HTR-8/SVneo (cell line): ENCODE measurements at places on chromosomes 3 and 15.
A peak's percentile ranks its signal among the peaks of the same experiment; 100 is the strongest.

DNA sequence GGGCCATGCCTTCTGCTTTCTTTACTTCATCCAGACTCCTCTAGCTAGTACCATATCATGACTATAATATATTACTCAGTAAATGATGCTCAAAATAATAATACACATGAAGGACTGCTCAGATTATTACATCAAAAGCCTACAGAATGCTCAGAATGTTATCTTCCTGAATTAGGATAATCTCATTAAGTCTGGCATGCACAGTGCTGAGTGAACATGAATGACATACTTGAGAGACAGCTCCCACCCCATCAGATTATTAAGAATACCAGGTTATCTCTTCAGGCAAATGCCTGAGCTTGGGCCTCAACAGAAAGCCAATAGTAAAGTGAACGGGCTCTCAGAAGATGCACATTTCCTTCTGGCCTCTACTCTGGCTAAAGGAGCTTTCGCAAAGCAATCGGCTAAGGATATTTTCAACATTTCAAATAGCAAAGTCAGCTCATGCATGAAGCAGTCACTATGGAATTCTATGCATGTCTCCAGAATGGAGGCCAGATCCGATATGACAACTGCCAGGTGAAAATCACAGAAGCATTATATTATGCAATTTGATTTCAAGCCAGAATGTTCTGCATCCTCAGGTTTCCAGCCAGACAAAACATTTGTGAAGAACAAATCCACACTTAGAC is 122.6 kb downstream of the KCNMB2 start:
- DNase-seq: no peak

GRCh38 chr15:73560501-73561117 is 72.6 kb downstream of the NPTN start:
- peak; percentile 15 for DNase-seq

DNA sequence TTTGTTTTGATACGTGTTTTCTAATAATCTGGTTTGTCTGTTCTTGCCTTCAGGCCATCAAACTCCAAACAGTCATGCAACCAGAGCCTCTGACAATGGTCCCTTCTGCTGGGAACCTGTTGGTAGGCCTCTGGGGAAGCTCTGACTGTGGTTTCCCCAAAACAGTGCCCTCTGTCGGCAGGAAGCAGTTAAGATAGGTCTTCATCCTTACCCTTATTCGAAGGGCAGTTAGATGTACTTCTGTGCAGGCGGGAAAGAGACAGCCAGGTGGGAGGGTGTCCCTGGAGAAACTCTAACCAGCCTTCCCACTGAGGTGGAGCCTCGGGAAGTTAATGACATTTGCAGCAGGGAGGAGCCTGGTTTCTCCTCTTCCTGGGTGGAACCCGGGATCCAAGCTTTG is 81.6 kb upstream of the CHMP2B start:
- DNase-seq: no peak

DNA sequence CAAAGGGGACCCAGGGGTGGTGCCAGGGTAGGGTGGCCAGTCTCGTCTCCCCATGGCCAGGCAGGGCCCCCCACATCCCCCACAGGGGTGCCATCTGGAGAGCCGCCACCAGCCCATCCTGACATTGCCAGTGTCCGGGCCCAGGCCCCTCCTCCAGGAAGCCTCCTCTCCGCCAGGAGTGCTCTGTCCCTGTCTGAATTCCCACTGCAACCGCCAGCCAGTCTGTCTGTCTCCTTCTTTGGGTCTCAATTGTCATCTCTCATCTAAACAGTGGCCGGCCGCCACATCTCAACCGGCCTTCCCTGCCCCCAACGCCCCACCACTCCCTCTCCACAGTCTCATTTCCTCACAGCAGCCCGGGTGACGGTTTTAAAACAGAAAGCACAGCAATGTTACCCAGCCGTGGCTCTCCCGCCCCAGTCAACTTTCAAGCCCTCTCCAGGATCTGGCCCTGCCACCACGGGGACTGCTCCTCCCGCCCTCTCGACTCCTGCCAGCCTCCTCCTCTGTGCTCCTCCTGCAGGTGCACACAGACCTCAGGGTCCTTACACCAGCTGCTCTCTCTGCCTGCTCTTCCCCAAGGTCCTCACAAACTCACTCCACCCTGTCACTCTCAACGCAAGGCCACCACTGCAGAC is 57.0 kb downstream of the IQSEC1 start:
- no peak for DNase-seq

GRCh38 chr3:110666495-110666894 is 405.1 kb upstream of the NECTIN3 start:
- no peak for DNase-seq

GRCh38 chr15:65371976-65372786 is 5.6 kb downstream of the IGDCC3 start:
- DNase-seq: no peak

DNA sequence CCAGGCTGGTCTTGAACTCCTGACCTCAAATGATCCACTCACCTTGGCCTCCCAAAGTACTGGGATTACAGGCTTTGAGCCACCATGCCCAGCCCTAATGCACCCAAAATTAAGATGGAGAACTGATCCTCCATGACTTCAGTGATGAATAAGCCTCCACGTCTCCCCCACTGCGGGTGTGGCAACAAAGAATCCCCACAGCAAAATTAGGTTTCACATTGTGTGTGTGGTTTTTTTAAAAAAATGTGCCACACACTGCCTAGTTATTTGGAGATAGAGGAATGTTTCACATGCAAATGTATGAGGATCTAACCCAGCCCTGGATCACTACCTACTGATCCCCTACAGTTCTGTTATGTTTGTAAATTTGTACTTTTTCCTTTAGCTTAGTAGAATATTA is 17.3 kb downstream of the HDAC11 start:
- no peak for DNase-seq

GRCh38 chr3:73624821-73625665 is at the start of gene PDZRN3:
Gene PDZRN3 (minus strand): TSS chr3:73624941.
- no peak for DNase-seq

GRCh38 chr3:170863816-170864215 is 6.2 kb downstream of the RPL22L1 start:
- no peak for DNase-seq

DNA sequence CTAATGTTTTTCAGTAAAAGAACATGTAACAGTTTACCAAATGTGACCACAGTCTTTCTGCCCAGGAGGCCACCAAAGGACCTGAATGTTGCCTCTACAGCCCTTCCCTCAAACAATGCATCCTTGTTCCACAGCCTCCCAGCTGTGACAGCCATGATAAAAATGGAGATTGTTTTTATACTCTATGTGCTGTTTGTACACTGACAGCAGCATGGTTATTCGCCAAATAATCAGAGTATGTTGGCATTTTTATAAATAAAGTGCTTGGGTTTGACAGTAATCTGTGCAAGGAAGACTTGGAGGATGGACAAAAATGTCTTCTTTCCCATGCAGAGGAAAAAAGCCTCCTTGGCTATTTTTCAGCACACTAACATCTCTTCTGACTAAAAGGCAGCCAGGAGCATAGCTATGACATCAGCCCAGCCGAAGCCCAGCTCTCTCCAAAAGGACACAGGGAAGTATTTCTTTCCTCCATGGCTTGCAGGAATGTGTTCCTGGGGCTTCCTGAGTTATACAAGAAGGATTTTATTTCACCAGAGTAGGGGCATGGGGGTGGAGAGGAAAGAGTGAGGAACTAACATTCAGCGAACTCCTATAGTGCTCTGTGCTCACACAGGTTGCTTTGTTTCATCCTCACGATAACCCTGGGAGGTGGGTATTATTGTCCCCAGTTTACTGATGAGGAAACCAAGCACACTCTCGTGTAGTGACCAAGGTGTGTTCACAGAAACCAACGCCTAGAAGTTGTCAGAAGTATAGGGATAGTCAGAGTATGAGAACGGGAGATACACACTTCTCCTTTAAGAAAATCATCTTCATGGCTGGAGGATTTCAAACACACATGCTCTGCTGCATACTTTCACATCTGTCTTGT is 339.7 kb downstream of the MECOM start:
- no peak for DNase-seq

- no peak for DNase-seq
These were observed 14.5 kb downstream of the BCL2A1 start for GRCh38 chr15:79956354-79956939.

DNA sequence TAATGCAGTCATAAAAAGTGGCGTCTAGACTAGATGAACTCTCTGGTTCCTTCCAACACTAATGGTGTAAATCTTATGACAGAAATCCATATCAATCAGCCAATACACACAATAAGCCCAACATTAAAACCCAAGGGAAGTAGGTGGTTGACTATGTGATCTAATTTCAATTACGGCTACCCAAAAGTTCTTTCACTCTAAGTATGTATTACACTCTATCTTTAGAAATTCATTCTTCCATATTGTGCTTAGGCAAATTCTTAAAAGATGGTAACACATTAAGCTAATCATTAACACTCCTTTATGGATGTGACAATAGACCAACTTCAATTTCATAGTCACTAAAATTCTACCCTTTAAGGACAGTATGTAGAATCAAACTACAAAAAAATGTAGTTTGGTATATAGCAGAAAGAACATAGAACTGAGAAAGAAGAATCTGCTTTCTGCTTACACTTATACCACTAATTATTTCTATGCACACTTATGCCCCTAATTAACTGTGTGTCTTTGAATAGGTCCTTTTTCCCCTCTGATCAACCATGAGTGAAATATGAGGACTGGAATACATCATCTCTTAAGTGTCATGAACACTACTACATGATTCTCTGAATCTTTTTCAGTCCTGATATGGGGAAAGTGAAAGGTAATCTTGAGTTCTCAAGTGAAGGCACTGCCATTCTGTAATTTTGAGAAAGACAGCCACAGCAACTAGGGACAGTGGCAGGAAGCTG is 557.6 kb downstream of the IGSF11 start:
- no peak for DNase-seq

DNA sequence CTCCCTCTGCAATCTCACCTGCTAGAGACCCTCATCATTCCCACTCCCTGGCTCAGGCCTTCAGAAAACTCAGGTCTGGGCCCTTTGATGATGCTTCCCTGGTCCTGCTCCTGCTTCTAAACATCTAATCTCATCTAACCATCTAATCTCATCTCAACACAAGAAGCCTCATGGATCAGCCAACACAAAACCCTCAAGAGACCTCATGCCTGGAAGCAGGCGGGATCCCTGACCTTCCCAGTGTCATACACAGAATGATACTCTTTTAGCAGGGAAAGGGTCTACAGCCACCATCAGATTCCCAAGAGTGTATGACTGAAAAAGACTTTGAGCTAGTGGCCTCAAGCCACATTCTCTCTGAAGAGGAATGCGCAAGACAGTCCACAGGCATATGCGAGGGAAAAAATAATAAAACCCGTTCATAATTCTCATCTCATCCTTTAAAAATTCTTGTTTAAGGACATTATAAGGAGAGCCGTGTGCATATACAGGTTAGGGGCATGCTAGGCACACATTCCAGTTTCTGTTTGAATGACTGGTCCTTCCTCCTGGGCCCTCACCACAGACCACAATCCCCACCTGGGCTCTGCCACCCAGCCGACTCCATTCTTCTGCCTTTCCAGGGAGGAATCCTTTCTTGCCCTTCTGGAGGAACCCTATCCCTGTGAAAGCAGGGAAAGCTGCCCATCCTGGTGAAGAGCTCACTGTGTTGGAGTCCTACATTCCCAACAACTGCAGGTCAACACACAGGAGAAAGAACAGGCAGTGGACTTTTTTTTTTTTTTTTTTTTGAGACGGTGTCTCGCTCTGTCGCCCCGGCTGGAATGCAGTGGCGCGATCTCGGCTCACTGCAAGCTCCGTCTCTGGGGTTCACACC is 2.2 kb downstream of the ZXDC start:
- DNase-seq: no peak

DNA sequence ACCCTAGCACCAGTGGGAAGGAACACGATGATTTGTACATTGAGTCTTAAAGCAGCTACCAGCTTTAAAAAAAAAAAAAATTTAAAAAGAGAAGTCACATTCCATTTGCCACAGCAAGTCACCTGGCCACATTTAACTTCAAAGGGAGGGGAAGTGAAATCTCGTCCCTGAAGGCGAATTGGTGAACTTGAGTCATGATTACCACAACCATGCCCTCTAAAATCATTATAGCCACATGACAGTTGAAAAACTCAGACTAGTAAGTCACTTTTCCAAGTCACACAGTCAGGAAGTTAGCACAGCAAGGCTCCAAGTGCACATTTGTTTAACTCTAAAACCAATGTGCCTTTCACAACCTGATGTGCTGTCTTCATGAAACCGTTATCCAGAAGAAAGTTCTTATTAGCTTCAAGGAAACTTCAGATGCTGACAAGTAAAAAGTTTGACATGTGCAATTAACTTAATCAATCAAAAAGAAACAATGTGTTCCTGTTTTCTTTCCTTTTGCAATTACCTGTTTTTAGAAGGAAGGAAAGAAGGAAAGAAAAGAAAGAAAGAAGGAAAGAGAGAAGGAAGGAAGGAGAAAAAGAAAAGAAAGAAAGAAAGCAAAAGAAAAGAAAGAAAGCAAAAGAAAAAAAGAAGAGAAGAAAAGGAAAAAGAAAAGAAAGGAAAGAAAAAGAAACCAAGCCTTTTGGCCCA is 8.3 kb upstream of the THSD4 start:
- DNase-seq: no peak

- no peak for DNase-seq
These were observed 39.2 kb upstream of the TFRC start for GRCh38 chr3:196121066-196121465.

DNA sequence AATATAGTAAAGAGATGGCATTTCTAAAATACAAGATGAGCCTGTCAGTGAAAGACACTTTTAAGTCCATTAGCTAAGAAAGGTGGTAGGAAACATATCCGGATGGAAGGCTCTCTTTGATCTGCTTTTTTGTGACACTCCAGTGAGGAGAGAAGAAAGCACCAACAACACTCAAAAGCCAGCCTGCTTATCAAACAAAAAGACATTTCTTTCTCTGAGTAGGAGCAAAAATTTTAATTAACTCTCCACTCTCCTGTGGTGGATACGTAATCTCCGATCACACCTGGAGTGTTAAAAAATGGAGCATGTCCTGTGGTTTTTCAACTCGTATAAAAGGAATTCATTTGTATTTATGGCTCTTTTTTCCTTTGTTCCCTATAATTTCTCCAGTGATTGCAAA is 65.3 kb downstream of the OXNAD1 start:
- DNase-seq: no peak

- no peak for DNase-seq
These were observed 110.0 kb downstream of the TMCC1 start for GRCh38 chr3:129783470-129783869.

DNA sequence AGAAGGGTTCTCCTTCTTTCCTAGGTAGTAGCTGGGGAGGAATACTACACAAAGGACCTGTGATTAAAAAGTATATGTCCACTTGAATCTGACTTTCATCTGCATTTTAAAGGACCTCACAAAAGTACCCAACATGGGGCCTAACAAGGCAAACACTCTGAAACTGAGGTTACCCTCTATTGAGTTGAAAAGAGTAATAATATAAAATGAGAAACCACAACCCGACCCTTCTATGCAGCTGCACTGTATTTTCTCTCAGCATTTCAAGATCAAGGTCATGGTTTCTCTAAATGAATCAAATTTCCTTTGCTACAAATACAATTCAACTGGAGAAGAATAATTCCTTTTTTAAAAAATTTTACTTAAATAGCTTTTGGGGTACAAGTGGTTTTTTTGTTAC is 106.3 kb downstream of the DMXL2 start:
- DNase-seq: no peak

DNA sequence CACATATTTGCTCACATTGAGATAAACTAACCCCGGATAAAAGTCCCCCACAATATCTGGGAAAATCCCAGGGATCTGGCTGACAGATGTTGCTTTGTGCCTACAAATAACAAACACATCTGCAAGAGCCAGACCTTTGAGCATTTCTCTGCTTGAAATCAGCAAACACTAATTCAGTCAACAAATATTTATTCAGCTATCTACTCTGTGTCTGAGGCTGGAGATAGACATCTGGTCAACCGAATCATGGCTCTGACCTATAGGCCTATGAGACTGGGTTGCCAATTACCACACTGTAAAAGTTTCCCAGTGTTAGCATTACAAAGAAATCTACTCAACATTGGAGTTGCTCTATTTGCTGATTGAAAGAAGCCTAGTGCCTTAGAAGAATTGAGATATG is 201.1 kb upstream of the CADPS start:
- no peak for DNase-seq
